ENCODE measurements at places on chromosomes 16 and 17.
A peak's percentile ranks its signal among the peaks of the same experiment; 100 is the strongest.

- DNase-seq = no peak
Observed at GRCh38 chr16:76819226-76819916, 371.6 kb upstream of the MON1B start.

- DNase-seq = no peak
Observed at GRCh38 chr16:65414284-65414984, 292.6 kb upstream of the CDH11 start.

- no peak for DNase-seq
Observed at GRCh38 chr17:28227316-28228108, 91.5 kb upstream of the TMEM97 start.

DNA sequence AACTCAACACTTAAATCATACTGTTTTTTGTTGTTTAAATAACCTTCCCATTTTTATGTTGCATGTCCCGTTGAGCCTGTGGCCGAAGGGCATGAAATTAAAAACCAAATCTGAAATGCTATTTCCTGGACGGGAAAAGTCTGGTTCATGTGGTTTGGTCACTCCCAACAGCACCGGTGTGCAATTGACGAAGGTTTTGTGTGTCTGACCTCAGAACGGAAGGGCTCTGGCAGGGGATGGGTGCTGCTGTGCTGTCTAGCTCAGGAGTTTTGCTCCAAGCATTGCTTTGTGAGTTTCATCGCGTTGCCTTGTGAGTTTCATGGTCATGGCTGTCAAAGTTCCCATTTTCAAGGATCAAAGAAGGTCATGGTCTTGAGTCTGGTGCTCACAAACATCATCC is 363.3 kb downstream of the XYLT1 start:
- DNase-seq = no peak

GRCh38 chr16:30443631-30444030 is 2.0 kb downstream of the SEPHS2 start:
- DNase-seq = no peak

- DNase-seq = no peak
Observed at GRCh38 chr17:40993839-40994238, at the start of gene KRTAP3-3. KRTAP3-3 (minus strand) TSS chr17:40994164; CDS start chr17:40994097, 67 bp downstream.

DNA sequence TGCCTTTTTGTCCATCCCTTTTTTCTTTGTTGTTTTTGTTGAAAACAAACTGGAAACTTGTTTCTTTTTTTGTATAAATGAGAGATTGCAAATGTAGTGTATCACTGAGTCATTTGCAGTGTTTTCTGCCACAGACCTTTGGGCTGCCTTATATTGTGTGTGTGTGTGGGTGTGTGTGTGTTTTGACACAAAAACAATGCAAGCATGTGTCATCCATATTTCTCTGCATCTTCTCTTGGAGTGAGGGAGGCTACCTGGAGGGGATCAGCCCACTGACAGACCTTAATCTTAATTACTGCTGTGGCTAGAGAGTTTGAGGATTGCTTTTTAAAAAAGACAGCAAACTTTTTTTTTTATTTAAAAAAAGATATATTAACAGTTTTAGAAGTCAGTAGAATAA is 4.9 kb downstream of the SOX9 start:
- DNase-seq = no peak

DNA sequence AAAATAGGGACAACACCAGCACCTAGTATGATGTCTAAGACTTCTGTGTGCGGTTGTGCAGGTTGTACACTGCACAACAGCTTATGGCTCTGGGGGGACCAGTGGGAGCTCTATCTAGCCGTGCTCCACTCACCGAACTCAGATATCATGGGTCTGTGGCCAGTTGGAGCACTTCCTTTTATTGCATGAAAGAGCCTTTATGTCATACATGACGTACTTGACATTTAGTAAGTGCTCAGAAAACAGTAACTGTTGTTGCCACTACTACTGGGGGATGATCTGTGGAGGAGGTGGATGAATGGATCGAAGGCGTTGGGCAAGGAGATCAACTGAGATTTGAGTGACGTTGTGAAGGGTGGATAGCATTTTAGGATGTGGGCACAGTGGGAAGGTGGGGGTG is 368.8 kb downstream of the SNX29 start:
- DNase-seq = no peak

GRCh38 chr16:31471875-31472708 is at the start of gene TGFB1I1:
TGFB1I1 (plus strand) TSS chr16:31472152; CDS start chr16:31472189, 37 bp downstream.
- peak; percentile 41 for DNase-seq

GRCh38 chr17:8173056-8173870 is 2.9 kb downstream of the TMEM107 start:
- DNase-seq = peak; percentile 83

DNA sequence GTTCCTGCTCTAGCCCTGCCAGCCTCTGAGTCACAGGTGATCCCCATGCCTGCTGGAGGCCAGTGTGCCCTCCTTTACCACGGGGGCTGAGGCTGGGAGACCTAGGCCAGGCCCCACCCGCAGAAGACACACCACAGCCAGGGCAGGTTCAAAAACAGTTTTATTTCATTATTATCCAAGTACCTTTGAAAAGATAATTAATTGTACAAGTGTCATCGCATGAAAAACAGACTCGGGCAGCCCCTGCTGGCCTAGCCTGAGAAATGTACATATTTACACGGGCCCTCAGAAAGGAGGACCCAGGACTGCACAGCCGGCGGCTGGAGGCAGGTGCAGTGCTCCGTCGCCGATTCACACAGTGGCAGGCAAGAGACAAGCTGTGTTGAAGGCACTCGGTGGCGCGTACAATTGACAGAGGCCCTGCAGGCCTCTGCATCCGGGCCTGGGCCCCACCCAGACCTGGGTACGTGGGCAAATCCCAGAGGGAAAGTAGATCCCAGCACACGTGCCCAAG is 4.4 kb downstream of the PDIA2 start:
- DNase-seq = no peak

DNA sequence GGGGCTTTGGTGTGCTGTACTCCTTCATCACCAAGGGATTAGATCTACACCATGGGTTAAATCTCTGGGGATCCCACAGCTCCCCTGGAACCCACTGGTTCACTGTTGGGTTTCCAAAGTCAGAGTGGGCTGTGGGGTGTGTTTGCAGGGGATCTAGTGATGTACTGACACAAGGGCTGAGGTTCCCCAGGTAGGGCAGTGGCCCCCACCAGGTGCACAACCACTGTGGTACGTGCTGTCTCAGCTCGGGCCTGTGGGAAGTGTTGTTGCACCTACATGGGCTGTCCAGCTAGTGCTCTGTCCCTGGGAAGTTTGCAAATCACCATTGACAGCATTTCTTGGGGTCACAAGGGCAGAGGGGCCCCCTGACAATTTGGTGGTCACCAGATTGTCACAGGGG is 134.4 kb upstream of the CDH8 start:
- DNase-seq = no peak

DNA sequence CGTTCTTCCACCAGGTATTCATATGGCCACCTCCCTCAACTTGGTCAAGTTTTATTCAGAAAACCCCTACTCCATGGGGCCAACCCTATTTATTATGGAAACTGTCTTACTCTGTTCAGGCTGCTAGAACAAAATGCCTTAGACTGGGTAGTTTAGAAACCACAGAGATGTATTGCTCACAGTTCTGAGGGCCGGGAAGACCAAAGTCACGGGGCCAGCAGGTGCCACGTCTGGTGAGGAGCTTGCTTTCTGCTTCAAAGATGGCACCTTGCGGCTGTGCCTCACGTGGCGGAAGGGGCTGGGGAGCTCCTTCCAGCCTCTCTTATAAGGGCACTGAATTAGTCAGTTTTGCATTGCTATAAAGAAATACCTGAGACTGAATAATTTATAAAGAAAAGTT is 74.3 kb downstream of the AXIN2 start:
- DNase-seq = peak; percentile 55

DNA sequence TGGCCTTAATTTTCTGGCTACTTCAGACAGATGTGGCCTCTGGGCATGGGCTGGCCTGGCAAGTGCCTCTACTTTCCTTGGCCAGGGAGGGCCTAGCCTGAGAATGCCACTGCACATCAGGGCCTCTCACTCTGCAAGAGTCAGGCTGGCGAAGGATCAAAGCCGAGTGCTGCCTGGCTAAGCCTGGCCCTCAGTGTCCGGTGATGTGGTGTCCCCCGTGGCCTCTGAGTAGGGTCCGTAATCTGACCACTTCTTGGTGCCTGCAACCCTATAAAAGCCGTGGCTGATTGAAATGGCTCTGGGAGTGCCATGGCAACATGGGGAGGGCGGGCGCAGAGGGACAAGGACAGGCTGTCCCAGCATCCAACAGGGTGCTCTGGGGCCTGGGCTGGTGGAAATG is 30.2 kb downstream of the TBX4 start:
- no peak for DNase-seq

GRCh38 chr17:66466840-66467367 is 164.5 kb downstream of the PRKCA start:
- DNase-seq = no peak

GRCh38 chr17:62652251-62653001 is 25.0 kb downstream of the MRC2 start:
- peak; percentile 32 for DNase-seq

DNA sequence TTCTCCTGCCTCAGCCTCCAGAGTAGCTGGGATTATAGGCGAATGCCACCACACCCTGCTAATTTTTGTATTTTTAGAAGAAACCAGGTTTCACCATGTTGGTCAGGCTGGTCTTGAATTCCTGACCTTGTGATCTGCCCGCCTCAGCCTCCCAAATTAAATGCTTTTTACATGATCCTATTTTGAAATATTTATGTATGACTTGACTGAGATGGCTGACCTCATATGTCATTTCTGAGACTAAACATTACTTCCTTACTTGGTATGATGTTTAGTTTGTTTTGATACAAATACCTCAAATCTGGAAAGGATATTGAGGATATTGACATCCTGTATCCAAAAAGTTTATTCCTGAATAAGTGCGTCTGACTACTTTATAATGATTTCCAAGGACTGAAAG is 11.9 kb downstream of the CALCOCO2 start:
- DNase-seq = no peak

- DNase-seq = no peak
Observed at GRCh38 chr16:1976216-1976520, 4.3 kb downstream of the TBL3 start.

DNA sequence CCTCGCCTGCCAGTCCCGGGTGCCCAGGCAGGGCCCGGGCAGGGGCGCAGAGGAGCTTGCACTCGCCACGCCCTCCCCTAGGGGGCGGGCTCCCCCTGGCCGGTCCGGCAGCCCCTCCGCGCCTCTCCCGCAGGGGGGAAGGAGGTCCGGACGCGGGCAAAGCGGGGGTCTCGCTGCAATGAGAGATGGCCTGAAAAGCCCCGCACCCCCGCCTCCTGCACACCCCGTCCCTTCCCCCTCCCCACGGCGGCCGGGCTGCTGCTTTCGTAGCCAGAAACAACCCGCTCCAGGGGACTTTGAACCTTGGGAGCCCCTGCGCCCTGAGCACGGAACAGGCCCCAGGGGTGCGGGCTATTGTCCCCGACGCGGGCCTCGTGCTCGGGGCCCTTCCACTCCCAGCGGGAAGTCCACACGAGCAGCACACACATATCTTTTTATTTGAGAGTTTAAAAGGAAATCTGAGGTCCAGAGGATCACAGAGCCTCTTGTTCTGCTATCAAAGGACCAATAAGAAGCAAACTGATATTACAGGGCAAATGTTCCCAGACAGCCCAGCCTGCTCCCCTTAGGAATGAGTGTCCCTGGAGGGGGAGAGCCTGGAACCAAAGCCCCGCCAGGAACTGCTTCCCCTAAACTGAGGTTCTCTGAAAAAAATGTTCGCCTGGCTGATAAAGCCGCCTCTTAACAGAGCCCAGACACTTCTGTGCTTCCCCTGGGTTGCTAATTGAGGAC is 5.8 kb upstream of the CBX4 start:
- DNase-seq = peak; percentile 69

DNA sequence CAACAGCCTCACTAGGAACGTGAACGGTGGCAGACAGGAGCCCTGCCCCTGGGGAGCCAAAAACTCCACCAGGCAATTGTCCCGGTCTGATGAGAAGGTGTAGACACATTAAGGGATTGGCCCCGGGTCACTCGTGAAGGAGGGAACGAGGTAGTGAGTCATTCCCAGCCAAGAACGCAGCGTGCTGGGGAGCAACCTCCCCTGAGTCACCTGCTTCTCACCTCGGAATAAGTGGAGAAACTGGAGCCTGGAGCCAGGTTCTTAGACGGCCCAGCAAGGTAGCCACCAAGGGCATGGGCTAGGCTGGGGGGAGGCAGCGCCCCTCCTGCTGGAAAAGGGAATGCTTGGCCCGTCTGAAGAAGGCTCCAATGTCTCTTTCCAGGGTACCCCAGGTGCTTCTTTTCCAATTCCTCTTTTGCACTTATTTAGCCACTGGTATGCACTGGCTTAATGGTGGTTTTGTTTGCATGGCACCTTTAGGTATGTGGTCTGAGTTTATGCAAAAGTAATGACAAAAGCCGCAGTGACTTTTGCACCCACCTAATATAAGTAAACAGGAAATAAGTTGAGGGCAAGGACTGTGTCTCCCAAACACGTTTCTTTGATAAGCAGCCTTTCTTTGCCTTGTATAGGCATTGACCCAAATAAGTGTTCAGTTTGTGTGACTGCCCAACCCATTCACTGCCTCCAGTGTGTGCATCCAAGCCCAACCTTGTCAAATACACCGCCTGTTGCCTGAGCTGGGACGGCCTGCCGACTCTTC is 1.8 kb upstream of the HELZ start:
- DNase-seq = peak; percentile 29

DNA sequence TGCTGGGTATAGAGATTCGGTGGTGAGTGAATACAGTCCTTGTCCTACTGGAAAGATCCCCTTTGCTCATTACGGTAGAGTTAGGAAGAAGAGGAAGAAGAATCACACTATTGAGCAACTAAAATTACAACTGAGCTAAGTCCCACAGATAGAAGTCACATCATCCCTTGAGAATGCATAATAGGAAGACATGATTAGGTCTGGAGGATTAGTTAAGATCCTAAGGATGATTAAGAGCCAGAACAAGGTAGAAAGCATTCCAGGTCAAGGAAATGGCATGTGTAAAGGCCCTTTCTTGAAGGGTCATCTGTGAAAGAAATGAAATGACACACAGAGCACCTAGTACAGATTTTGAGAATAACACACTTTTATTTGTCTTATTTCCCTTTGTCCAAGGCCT is 503.5 kb downstream of the HAPSTR1 start:
- DNase-seq = no peak
